ENCODE measurements at places on chromosomes 16 and 17.

GRCh38 chr16:64158941-64159588, 962.8 kb downstream of the CDH11 start:
- DNase-seq = no peak

GRCh38 chr17:44959821-44960531, 8.1 kb downstream of the C1QL1 start:
- DNase-seq = no peak

DNA sequence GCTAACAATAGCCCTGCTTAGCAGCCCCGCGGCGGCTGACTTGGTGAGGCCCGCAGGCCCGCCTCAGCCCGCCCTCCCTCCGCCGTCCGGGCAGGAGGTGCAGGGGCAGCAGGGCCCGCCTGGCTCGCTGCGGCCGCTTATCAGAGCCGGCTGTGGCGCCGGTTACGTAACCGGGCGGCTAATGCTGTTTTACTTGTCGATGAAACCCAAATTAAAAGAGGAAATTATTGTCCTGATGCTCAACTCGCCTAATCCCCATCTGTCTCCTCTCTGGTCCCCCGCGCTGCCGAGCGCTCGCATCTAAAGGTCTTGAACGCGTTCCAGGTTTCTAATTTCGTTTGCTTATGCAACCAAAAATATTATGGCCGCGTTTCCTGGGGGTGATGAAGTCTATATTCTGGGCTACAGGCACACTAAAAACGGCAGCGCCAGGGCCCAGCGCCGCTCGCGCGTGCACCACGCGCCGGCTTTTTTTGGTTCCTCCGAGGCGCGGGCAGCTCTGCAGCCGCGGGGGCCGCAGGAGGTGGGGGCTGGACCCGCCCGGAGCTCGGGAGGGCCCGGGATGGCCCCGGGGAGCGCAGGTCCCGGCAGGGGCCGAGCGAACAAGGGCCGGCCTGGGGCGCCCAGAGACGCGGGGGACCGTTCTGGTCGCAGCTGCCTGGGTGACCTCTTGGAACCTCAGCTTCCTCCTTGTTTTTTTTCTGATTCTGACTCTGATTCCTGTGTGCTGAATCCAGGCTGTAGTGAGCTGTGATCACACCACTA, 65.2 kb upstream of the TOB1 start:
- DNase-seq = peak; percentile 92

GRCh38 chr17:49997773-49998703, 3.0 kb upstream of the DLX3 start:
- peak; percentile 79 for DNase-seq

DNA sequence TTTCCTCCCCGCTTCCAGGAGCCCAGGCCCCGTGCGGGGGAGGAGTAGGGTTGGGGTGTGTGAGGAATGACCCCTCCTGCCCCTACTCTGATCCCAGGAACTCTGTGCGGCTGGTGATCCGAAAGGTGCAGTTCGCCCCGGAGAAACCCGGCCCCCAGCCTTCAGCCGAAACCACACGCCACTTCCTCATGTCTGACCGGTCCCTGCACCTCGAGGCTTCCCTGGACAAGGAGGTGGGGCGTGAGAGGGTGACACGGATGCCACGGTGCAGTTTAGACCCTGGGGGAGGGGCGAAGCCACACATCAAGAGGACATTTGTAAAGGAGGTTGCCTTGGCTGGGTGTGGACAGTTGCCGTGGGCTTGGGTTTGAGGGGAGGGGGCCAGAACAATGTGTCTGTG, 7.4 kb downstream of the ARRB2 start:
- no peak for DNase-seq

- DNase-seq = no peak
These were observed 417.2 kb downstream of the HS3ST4 start for GRCh38 chr16:26108836-26109505.

DNA sequence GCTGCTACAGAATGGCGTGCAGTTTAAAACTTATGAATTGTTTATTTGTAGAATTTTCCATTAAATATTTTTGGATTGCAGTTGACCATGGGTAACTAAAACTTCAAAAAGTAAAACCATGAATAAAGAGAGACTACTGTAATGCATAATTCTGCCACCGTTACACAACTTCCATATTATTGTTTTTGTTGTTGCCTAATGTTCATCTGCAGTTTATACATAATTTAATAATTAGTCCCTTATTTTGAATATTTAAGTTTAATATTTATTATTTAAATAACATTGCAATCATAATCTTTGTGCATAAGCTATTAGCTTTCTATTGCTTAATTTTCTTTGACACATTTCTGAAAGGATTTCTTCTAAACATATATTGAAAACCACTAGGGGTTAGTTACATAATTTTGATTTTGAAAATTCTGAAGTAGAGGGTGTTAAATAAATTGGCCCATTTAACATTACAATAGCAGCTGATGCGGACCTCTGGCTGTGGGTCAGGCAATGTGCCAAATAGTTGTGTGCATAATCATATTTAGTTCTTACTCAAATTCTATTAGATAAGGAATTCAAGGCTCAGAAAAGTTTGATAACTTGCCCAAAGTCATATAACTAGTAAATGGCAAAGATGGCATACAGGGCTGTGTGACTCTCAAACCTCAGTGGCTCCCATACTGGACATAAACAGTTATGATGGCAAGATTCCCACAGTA, 31.1 kb downstream of the PPM1E start:
- DNase-seq = peak; percentile 84

- DNase-seq = no peak
These were observed 14.8 kb upstream of the PLK1 start for GRCh38 chr16:23663918-23664317.

GRCh38 chr16:53876811-53877210, 172.9 kb downstream of the FTO start:
- DNase-seq = no peak

DNA sequence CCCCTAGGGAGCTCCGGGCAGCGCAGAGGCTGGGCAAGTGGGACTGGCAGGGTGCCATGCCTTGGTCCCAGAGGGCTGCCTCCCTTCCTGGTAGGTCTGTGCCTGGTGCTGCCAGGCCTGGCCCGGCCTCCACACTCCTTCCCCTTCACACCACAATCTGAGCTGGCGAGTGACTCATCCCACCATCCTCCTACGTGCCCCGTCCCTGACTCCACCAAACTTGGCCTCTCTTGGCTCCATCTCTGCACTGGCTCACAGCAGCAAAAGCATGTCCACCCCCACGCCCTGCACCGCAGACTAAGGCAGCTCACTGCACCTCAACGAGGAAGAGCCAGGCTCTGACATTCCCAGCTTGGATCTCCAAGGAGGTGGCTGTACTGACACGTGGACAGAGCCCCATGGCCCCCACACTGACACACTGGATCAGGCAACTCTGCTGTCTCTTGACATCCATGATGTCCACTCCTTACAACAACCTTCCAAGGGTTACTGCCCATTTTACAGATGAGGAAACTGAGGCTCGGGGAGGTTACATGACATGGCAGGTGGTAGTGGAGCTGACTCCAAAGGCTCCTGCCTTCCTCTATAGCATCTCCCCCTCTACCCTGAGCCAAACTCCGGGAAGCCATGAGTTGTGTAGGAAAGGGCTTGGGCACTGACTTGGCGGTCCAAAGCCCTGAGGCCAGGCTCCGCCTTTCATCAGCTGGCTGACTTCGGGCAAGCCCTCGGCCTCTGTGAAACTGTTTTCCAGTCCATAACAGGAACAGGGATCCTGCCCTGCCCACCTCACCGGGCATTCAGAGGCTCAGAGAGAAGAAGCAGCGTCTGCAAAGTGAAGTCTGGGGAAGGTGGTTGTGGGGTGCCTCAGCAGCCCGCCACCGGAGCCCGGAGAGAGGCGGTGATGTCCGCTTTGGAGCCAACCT, 20.1 kb upstream of the KRT19 start:
- DNase-seq = peak; percentile 70

- DNase-seq = peak; percentile 86
These were observed 53.9 kb upstream of the ERCC4 start for GRCh38 chr16:13866073-13866472.

DNA sequence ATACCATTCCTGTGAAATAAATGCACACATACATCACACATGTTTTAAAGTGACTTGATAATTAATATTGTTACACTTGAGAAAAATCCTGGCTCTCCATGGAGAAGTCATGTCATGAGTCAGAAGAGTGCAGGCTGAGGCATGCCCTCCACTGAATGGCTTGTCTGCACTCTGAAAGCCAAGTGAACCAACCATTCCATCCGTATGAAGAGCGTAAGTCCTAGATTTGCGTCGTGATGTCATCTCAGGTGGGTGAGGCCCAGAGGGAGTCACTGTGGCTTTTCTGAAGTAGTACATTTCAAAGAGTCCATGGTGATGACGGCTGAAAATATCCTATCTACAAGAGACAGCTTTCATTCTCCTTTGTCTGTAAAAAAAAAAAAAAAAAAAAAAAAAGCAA, 83.5 kb upstream of the IRX5 start:
- no peak for DNase-seq

GRCh38 chr16:73553941-73554660, 506.2 kb upstream of the ZFHX3 start:
- no peak for DNase-seq

DNA sequence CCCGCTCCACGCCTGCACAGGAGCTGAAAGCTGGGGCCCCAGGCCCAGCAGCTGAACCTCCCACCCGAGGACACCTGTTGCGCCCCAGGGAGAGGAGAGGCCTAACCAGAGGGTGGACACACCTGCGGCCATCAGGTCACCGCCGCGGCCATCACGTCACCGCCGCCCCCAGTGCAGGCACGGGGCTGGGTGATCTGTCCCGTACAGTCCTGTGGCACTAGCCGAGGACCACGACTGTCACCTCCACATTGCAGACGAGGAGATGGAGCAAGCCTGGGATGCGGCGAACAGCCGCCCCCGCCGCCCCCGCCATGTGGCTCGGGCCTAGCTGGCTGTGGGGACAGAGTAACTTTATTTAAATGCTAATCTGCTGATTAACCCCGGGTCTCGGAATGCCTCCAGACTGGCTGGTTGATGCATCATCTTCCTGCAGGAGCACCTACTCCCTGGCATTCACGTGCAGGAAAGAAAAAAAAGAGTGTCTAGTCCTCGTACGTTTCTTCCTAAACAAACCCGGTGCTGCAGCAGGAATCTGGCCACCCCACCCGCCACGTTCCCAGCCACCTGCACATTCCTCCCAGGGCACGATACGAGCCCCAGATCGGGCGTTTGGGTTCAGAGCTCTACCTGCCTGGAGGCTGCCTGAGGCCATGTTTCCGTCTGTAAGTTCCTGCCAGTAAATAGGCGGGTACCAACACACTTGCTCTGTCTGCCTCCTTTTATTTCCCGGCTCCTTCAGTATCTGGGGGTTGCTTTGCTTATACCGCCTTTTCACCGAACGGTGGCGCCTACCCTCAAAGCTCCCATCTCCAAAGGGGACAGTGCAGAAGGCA, 29.9 kb downstream of the PIEZO1 start:
- DNase-seq = no peak

DNA sequence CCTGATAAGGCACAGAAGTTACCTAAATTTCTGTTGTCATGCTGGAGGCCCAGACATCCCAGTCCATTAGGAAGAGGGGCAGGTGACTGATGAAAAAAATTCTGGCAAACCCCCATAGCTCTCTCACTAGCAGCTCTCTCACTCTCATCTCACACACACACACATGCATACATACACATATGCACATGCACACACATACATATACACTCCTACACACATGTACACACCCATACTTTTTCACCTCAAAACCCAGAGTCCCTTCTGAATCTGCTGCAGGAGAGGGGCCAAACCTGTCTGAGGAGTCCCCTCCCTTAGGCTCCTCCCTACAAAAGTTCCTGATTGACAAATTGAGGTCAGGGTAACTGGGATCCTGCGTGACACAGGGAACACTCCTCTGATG, 22.6 kb upstream of the SDR42E2 start:
- no peak for DNase-seq

DNA sequence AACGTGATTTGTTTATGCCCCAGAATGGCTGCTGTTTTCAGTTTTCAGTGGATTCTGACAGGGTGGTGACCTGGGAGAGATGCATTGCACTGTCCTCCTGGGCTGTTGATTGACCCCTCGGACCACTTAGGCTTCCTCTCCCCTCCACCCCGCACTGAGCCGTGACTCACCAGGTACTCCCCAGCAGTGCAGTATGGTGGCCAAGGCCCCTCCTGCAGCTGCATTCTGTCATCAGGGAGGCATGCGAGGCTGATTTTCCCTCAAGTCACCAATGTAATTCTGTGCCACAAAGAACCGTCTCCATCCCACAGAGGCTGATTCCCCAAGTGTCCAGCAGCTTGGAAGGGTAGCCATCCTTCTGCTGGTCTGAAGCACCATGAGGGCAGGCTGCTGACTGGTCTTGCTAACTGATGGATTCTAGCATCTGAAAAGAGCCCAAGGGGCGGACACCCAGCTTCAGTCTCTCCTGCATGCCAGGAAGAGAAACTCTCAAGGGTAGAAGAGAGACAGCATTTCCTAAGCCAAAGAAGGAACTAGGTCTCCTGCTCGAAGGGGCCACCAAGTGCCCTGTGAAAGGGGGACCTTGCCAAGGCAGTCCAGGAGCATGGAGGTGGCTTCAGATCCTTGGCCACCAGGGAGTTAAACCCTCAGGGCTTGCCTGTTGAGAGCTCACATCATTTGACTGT, 148.1 kb downstream of the SOCS1 start:
- DNase-seq = no peak

DNA sequence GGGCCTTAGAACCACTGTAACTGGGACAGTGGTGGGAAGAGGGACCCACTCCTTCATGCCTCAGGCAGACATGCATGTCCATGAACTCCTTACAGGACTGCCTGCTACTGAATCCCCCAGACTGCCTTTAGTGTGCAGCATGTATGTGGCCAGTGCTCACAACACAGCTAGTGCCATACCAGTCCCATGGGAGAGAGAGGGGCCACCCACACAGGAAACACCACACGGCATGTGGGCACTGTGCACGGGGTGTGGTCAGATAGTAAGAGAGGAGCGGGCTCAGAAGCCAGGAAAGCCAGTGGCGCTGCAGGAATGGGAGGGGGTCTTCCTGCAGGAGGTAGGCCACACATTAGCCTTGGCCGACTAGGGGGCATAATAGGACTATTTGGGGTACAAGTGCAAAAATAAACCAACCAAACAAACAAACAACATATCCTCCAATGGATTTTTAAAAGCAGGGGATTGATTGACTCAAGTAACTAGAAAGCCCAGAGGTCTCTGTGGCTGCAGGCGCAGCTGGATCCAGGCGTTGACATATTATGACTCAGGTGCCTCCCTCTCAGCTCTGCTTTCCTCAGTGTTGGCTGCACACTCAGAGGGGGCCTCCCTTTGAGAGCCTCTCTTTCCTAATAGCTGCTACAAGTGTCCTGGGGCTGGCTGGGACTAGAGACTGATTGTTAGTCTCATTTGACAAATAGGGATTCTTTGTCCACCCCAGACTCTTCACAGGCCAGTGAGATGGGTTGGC, 104.4 kb downstream of the AMFR start:
- DNase-seq = no peak

GRCh38 chr17:78031435-78031834, 72.9 kb downstream of the TNRC6C start:
- no peak for DNase-seq

GRCh38 chr17:64008346-64008745, 10.2 kb downstream of the PRR29 start:
- DNase-seq = peak; percentile 4

DNA sequence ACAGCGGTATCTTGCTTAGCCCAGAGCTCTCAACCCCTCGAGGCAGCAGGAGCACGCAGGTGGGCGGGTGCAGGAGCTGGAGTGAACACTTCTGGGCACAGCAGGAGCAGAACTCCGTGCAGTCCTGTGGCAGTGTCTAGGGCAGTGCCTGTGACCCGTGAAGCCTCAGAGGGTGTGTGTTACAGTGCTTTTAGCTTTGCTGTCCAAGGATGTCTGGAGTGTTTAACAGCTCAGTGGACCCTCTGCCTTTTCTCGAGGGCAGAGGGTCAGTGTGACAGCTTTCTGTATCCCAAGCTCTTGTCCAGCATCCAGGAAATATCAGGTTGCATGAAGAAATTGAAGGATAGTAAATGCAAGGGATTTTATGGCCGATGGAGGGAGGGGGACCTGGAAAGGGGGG, 16.4 kb upstream of the SSTR5 start:
- no peak for DNase-seq

Data from adrenal gland (tissue), 19 donors.